IPS DF 19.7 (cell line): ENCODE measurements at places on chromosomes 6 and 20.

DNA sequence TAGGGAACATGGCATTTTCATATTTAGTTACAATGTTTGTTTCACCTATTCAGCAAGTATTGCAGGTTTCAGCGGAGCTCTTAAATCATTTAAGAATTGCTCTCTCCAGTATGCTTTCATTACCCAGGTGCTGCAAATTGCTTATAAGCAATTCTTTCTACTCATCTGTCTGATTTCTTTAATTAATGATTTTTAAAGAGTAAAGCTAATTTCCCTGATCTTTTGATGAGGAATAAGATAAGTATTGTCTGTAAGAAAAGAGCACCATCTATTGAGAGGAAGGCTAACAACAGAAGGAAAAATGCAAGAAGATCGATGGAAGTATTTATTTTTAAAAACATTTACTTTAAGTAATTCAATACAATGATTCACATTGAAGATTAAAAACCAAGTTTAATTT is 2.0 kb downstream of the OPRM1 start:
- DNase-seq, result no peak

- DNase-seq, result no peak
These were observed 158.8 kb downstream of the FRK start for GRCh38 chr6:115901896-115902295.

DNA sequence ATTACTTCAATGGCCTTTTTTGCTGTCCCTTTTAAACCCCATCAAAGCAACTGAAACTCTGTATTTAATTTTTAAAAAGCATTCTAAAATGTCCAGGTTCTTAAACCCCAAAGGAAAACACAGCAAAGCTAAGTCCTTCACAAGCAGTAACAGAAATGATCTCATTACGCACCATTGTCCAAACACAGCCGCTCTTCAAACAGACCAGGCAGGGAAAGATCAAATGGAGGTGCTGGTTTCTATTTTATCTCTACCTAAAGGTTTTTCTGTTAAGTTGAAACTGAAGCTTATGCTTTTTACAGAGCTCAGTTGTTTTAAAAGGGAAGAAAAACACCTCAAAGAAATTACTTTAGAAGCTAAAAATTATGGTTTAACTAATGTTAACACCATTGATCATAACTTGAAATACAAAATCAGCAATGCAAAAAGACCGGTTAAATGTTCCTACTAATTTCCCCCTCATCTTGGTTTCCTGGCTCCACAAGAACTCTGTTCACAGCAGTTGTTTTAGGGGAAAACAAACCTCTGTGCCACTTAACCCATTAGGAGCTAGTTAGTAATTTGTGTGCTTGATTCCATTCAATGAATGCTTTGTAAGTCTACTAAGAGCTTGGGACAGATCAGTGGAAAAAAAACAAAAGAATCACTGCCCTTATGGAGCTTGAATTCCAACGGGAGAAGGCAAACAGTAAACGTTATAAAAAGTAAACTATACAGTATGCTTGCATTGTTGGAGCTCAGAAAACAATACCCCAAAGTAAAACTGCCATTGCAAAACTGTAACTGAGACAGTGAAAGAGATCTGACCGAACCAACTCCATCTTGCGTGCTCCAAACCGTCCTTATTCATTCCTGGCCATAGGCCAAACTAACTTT is 87.4 kb downstream of the CD24 start:
- DNase-seq, result no peak

DNA sequence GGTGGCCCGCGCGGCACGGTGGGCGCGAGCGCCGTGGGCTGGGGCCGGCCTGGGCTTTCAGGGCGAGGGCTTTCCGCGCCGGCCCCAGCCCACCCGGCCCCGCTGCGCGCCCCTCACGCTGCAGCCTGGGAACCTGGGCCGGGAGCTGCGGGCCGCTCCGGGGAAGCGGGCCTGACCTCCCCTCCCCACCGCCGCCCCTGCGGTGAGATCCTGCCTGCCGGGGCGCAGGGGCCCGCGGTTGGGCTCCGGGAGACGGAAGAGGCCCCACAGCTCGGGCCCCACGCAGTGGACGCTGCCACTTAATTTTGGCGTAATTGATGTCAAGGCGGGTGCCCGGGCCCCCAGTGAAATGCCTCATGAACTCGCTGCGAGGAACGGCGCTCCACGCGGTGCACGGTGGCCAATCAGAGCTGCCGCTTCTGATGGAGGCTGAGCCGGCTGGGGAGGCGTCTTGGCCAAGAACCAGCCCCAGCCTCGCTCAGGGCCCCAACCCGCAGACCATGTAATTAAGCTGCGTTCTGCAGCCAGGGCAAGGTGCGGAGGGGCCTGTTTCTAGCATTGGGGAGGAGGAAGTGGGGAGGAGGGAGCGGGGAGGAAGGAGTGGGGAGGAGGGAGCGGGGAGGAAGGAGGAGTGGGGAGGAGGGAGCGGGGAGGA is 96.1 kb upstream of the BHLHE23 start:
- DNase-seq, result peak; percentile 15

DNA sequence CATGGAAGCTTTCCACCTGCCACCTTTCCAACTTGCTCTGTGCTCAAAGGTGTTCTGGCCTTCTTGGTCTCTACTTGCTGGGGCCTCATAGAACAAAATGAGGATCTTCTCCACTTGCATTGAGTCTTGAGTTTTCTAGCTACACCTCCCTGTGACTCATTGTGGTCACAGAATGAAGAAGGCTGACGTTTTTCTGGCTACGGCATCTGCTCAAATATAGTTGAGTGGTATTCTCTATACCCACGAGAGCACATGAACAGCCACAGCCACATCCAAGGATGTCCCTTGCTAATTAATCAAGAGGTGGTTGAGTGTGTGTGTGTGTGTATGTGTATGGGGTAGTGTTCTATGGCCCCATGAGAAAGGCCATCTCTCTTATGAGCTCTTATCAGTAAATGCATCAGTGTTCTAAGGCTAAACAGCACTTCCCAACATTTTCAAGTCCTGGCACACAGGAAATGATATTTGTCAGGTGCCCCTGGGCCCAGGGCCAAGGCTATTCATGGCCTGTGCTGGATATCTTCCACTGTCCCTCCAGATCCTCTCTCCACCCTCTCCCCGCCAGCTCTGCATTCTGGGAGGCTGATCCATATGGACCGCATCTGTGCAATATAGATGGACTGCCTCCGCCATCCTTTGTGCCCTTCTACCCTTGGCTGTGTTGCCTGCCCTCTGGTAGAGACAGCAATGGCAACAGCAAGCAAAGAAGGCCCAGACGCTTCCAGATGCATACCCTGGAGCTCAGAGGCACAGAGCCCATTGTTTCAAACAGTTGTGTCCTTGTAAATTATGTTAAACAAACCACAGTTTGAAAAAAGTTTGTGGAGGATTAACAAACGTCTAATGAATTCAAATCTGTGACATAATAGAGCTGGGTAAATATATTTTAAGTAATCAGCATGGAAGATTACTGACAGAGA is 150.2 kb downstream of the LRFN2 start:
- no peak for DNase-seq

GRCh38 chr20:25203871-25204320 is 8.4 kb downstream of the ENTPD6 start:
- DNase-seq, result no peak

DNA sequence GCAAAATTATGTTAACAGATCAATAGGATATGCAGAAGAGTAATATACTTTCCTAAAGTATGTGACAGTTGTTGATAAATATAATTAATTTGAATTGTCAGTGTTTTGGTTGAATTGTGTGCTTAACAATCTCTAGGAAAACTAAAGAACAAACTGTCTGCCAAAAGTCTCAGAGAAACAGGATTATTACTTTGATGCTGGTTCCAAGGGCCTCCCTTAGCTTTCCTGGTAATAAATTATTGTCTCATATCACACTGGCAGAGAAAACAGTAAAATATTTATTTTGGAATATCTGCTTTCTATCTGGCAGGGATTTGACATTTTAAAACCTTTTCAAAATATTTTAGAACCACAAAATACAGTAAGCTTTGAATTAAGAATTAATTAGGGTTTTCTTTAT is 40.1 kb upstream of the CARMIL1 start:
- no peak for DNase-seq

DNA sequence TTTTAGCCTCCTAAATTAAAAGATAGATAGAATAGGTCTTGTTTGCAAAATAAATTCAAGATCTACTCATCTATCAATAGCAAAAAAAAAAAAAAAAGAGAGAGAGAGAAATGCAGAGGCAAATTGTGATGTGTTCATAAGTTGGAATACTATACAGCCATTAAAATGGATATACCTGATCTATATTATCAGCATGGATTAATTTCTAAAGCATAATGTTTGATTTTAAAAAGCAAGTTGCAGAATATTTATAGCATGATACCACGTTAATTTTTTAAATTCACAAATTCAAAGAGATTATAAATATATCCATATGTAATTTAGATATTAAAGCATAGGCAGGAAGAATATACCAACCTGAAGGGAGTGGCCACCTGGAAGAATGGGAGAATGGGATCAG is 114.9 kb upstream of the PTPRT start:
- no peak for DNase-seq

DNA sequence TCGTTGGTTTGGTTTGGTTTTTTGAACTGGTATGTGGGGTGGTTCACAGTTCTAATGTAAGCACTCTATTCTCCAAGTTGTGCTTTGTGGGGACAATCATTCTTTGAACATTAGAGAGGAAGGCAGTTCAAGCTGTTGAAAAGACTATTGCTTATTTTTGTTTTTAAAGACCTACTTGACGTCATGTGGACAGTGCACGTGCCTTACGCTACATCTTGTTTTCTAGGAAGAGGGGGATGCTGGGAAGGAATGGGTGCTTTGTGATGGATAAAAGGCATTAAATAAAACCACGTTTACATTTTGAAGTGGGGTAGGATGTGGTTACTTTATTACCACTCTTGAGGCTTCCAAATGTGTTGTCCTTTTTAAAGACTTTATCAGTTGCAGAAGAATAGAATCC is 168.0 kb downstream of the ZMYND8 start:
- no peak for DNase-seq

DNA sequence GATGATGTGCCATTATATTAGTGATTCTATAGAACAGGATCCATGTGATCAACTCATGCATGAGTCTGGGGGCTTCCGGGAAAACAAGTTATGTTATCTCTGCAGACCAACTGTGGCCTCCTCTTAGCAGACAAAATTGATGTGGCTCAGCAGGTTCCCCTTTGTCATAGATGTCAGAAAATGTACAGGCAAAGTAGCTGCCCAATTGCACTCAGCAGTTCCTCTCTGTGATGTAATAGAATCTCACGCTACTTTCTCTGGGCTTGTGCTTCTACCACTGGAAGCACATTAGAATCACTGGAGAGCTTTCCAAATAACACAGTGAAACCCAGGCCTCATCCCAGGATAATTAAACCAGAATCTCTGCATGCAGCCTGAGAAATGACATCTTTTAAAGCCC is 253.1 kb downstream of the SLC24A3 start:
- DNase-seq, result no peak

DNA sequence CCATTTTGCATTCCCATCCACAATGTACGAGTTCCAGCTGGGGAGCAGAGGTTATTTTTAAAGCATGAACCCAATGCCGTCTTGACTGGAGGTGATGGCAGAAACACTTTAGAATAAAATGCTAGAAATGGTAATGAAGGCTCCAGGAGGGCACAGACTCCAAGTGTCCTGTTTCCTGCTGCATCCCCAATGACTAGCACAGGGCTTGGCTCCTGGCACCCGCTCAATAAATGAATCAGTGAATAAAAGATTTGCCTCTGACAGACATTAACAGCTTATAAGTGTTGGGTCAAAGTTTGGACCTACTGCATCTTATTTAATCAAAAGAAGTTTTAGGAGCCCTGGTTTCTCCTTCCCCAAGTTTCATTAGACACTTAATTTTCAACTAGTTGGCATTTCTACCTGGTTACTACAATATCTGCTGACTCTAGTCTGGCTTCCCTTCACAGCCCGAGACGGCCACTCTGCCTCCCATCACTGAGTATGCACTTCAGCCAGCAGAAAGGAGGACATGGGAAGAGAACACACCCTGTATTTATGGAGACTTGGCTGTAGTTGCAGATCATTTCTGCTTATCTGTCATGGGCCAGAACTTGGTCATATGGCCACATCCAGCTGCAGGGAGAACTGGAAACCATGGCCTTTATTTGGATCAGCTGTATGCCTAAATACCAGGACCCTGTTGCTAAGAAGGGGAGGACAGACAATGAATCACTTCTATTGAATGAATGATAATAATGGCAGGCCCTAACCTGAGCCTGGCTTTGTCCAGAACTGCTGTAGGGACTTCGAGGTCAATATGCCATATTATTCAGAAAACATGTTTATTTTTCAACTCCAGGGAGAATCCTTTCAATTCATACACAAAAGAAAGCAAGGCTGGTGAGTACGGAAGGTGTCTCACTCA is 63.1 kb downstream of the TTI1 start:
- DNase-seq, result no peak

- no peak for DNase-seq
These were observed 2.5 kb upstream of the SLC29A1 start for GRCh38 chr6:44220913-44221290.

DNA sequence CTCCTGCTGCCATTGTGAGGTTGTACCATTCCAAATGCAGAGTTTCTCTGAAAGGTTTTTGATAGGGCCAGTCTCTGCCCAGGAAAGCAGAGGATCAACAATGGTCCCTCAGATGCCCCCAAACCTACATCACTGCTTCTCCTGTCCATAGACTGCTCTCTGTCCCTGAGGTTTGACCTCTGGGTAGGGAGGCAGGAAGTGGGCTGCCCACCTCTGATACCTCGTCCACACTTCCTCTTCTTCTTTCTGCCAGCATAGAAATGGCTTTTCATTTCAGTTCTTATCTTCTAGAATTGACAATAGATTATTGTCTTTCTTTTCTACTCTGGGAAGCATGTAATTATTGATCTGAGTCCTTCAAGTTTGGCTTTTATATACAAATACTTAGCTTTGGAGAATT is 170.6 kb downstream of the TRMT11 start:
- DNase-seq, result no peak

- no peak for DNase-seq
These were observed 104.7 kb upstream of the RREB1 start for GRCh38 chr6:7003041-7003440.

DNA sequence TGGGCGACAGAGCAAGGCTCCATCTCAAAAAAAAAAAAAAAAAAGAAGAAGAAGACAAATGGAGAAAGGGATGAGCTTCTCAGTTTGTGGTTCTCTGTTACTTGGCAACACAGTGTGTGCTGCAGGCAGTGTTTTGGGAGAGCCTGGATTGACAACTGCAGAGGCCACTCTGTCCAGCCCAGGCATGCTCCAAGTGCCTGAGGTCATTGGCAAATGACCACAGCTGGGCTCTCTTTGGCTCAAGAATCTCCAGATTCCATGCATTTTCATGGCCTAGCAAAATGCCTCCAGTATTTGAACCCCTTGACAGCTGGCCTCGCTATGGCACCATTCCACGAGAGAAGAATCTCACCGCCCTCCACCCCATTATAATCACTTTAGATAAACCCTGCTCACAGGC is 126.2 kb downstream of the ANKRD60 start:
- no peak for DNase-seq
